ENCODE measurements at places on chromosomes 12 and 14.

- no peak for DNase-seq
These were observed 419 bp upstream of the ATXN7L3B start for GRCh38 chr12:74537126-74537706.

GRCh38 chr12:14239935-14240872, 125.3 kb upstream of the ATF7IP start:
- no peak for DNase-seq

- DNase-seq = peak; percentile 59
These were observed 153.2 kb downstream of the SMOC1 start for GRCh38 chr14:70032447-70032846.

DNA sequence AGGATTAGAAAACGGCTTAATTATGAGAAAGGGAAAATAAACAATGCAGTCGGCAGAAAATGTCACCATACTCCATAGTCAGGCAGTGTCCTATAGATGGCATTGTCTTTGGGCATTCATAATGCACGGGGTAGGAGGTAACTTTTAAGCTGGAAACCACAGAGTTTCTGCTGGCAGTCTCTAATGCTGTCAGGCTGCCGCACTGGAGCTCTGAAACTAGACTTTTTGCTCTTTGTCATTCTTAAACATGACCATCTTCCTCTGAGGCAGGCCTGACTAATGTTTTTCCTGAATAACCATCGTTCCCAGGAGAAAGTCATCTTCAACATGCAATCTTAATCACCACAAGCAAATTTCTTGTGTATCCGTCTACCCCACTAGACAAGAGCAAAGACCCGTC, 108.8 kb downstream of the ETNK1 start:
- no peak for DNase-seq

DNA sequence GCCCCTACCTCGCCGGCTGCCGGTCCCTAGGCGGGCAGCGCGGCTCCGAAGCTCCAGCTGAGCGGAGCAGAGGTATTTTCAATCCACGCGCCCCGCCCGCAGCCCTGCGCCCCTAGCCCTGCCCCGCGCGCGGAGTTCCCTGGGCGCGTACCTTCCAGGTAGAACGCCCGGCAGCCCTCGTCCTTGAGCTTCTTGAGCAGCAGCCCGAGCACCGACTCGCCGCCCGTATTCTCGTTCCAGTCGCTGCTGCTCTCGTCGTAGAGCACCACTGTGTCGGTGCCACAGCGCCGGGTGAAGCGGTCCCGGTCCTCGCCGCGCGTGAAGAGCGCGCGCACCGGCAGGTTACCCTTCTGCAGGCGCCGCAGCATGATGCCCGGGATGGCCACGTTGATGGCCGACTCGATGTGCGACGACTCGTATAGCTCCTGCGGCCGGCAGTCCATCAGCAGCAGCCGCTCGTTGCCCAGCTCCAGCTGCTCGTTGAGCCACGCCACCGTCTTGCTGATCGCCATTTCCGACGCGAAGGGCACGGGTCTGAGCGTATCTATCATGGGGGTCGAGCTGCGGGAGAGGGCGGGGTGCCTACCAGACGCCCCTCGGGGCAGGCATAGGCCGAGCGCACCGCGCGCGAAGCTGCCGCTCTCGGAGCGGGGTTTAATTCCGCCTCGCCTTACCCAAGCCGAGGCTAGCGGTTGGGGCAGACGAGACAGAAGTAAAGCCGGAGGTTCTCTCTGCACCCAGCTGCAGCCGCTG, 636 bp downstream of the DUSP6 start:
- no peak for DNase-seq

- no peak for DNase-seq
These were observed 25.1 kb downstream of the LRTM2 start for GRCh38 chr12:1845427-1845826.

- DNase-seq = no peak
These were observed 30.4 kb upstream of the PLEKHG6 start for GRCh38 chr12:6280053-6280469.

DNA sequence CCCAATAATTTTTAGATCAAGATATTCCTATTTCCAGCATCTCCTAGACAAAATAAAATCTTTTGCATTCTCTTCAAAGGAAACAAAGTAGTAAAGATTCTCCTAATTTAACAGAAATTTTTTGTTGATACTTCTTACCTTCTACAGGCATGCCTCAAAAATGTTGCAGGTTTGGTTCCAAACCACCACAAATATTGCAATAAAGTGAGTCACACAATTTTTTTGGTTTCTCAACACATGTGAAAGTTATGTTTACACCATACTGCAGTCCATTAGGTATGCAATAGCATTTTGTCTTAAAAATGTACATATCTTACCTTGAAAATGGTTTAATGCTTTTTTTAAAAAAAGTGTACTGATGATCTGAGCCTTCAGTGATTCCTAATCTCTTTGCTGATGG, 65.6 kb upstream of the USP15 start:
- no peak for DNase-seq

DNA sequence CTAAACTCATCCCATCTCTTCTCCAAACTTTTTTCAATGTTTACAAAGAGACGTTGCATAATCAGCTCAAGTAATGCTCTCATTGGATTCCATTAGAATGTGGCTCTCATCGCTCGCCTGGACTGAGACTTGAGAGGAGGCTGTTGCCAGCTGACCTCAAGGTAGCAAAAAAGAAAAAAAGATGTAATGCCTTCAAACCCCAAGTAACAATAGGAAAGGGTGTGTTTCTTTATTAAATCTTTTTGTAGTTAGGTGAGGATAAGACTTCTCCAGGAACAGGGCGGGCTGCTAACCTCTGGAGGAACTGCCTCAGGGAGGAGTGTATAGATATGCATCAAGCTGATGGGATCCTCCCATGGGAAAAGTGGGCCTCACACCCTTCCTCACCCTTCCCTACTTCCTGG, 956 bp upstream of the PTHLH start:
- DNase-seq = no peak

DNA sequence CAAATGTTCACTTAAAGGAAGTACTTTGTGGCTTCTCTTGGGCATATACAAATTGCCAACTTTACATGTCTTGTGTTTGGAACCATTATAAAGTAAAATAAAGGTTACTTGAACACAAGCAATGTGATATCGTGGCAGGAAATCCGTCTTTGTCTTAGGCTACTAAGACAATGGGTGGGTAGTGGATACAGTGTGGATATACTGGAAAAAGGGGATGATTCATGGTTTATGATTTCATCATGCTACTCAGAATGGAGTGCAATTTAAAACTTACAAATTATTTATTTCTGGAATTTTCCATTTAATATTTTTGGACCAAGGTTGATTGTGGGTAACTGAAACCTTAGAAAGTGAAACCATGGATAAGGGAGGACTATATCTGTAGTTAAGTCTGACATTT, 48.4 kb downstream of the MYRFL start:
- no peak for DNase-seq

DNA sequence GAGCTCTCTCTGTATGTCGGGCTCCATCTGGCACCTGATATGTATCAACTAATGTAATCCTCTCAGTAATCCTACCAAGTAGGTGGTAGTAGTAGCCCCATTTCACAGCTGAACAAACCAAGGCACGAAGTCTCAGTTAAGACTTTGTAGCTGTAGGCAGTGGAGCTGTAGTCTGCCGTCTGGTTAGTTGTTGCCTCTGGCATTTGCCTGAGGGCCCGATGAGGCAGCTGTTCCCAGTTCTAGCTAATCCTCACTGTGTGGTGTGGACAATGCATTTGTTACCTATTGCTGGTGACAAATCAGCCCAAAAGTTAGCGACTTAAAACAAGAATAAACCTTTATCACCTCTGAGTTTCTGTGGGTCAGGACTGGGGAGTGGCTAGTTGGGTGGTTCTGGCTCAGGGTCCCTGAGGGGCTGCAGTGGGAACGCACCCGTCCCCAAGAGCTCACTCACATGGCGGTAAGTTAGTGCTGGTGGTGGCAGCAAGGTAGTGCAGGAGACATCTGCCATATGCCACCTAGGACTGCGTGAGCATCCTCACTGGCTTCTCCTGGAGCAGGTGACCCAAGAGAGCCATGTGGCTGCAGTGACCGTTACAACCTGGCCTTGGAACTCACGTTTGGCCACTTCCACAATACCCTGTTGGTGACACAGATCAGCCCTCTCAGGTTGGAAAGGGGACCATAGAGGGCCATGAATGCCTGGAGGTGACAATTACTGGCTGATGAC, 5.6 kb downstream of the AACS start:
- DNase-seq = no peak

DNA sequence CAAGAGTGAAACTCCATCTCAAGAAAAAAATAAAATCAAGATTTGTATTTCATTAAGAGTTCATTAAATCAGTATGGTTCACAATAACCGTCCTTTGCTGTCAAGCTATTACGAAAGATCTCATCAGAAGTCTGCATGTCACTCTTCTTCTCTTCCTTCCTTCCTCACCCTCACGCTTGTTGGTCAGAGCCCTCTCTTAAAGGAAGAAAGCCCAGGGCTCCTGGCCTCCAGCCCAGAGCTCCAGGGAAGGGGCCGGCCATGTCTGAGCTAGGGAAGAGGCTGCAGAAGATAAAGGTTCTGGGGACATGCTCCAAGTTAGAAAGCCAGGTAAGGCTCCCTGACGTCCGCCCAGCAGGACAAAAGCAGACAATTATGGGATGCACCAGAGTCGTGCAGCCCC, 43.1 kb upstream of the DLK1 start:
- no peak for DNase-seq

- no peak for DNase-seq
These were observed 49.3 kb downstream of the PTPN11 start for GRCh38 chr12:112468046-112468445.

DNA sequence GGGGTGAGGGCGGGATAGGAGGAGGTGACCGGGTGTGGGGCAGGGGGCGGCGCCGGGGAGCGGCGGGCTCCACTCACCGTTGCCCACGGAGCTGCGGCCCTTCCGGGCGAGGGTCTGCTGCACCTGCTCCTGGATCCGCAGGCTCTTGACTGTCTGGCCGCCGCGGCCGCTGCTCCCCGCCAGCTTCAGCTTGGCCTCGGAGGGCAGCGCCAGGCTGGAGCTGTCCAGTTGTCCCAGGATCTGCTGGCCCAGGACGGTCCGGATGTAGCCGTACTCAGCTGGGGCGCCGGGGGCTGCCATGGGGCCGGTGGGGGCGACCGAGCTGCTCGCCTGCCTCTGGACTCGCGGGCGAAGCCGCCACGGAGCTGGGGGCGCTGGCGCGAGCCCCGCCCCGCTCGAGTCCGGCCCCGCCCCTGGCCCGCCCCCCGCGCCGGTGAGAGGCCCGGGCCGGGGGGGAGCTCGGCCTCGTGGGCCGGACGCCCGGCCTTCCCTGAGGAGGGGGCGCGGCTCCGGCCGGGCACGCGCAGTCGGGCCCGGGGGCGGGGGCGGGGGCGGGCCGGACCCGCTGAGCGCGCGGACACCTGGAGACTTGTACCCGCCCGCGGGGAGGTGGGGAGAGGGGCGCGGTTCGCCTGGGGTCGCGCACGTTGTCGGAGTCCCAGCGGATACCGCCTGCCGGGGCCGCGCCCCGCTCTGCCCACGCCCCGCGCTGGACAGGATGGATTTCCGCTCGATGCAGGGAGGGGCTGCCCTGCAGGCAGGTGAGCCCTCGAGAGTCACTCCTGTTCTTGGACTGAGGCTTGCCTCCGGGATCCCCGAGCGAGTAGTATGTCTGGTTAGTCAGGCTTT, at the start of gene PKP2:
TSS of gene PKP2 (minus strand) at position 346 of the 849 bp plus-strand sequence. CDS start at position 300, 46 bp downstream.
- DNase-seq = peak; percentile 47

DNA sequence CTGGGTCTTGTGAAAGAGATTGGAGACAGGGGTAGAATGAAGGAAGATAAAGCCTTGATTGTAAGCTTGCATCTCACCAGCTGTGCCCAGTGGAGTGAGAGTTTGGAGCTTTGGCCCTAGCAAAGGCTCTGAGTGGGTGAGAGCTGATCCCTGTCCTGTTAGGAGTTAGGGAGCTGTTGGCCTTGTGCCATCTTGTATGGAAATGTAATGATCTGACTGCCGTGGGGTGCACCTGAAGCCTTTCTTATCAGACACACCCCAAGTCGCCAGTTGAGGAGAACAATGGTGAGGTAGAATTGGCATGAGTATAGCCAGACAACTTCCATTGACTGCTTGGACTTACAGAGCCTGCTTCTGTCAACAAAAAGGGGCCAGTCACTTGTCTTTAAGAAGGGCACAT, 130.1 kb downstream of the PRKCH start:
- no peak for DNase-seq

DNA sequence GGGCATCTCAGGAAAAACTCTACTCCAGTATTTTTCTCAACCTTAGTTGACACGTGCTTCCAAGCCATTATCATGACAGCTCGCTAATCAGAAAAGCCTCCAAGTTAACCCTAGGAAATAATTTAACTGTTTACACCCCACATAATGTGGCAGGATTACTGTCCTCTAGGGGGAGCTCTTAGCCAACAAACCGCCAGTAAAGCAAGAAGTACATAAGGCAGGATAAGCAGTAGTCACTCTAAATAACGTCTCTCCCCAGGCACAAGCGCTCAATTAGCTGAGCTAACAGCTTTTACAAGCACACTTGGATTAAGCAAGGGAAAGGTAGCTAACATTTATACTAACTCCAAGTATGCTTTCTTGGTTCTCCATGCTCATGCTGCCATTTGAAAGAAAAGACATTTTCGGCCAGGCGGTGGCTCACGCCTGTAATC, 22.8 kb downstream of the APOBEC1 start:
- no peak for DNase-seq

GRCh38 chr12:23534196-23534595, 415.3 kb downstream of the SOX5 start:
- no peak for DNase-seq

DNA sequence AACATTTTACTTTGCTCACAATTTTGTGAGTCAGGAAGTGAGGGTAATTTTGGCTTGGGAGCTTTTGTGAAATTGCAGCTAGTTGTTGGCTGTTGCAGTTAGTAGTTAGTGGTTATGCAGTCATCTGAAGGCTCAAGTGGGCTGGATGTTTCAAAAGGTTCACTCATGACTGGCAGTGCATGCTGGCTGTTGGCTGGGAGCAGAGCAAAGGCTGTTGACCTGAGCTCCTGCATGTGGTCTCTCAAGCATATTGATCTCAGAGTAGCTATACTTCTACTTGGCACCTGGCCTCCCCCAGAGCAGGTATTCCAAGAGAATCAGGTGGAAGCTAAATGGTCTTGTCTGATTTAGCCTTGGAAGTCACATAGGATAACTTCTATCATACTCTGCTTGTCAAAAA, 414.1 kb upstream of the STXBP6 start:
- DNase-seq = no peak

DNA sequence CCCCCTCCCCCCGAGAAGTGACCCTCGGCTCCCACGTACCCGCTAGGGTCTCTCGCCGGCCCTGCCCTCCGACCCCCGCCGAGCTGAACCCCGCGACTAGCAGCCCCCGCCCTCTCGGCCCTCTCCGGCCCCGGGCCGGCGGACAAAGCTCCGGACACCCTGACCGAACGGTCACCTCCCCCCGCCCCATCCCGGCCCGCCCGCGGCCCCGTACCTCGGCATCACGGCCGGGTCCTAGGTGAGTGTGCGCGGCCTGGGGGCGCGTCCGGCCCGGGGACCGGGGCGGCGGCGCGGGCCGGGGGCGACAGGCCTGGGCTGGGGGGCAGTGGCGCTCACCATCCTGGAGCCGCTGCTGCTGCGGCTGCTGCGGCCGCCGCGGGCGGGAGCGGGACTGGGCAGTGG, at the start of gene FIGNL2:
TSS of gene FIGNL2 (minus strand) at position 393 of the 402 bp plus-strand sequence. CDS start 26,305 bp downstream, outside the sequence.
- DNase-seq = no peak

GRCh38 chr14:100448376-100448775, 125.2 kb downstream of the SLC25A47 start:
- no peak for DNase-seq

Data from iPS DF 19.7 (cell line).